ENCODE measurements at places on chromosomes 11 and 22.
A peak's percentile ranks its signal among the peaks of the same experiment; 100 is the strongest.

- DNase-seq: peak; percentile 23
These were observed 2.7 kb upstream of the PDE2A start for GRCh38 chr11:72676861-72677341.

- DNase-seq: no peak
These were observed 58.6 kb downstream of the MPPED2 start for GRCh38 chr11:30527566-30527965.

- DNase-seq: peak; percentile 4
These were observed 147.4 kb downstream of the TRIM29 start for GRCh38 chr11:119990309-119991021.

DNA sequence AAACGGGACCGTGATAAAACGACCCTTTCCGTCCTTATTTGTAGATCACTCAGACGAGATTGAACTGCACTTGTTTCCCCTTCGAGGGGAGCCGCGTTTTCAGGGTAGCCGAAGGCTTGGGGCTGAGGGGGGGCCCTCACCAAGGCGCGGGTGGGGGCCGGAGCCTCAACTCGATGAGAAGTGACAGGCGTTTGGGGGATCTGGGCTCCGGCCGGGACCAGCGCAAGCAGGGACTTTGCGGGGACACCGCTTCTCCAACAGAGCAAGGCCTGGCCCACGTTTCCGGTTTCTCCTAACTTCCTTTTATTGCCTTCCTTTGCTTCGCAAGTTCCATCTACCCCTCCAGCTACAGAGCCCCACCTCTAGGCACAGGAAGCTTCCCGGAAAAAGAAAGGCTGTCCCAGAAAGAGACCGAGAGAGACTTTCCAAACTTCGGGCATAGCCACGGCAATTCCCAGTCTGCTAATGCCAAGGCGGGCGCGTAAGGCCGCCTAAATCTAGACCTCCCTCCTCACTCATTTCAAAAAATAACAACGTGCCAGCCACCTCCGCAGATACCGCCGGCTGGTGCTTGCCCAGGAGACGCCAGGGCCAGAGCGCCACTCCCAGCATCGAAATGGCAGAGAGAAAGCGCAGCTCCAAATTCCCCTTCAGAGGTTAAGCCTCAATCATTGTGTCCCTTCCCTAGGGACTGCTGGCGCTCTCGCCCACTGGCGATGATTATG lies 6.6 kb downstream of the PAX6 start:
- DNase-seq: no peak

DNA sequence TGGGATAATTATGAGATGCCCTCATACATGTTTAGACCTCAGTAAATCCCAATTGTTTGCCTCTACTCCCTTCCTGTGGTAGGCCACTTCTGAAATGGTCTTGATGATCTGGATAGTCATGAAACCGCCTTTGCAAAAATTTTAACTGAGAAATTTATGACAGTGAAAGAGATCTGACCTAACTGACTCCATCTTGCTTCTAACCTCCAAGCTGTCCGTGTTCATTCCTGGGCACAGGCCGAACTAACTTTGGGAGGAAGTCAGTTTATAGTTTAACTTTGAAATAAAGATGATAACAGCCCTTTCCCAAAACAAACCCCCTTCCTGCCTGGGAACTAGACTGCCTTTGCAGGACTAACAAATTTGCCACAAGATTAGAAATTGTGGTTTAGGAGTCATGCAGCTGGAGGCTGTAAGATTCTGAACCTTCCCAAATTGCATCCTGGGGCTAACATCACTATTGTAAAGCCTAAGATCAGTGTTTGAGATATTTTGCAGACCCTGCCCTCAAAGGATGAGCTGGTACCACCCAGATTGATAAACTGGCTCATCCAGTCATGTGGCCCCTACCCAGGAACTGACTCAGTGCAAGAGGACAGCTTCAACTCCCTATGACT lies 19.9 kb upstream of the CTR9 start:
- DNase-seq: no peak

DNA sequence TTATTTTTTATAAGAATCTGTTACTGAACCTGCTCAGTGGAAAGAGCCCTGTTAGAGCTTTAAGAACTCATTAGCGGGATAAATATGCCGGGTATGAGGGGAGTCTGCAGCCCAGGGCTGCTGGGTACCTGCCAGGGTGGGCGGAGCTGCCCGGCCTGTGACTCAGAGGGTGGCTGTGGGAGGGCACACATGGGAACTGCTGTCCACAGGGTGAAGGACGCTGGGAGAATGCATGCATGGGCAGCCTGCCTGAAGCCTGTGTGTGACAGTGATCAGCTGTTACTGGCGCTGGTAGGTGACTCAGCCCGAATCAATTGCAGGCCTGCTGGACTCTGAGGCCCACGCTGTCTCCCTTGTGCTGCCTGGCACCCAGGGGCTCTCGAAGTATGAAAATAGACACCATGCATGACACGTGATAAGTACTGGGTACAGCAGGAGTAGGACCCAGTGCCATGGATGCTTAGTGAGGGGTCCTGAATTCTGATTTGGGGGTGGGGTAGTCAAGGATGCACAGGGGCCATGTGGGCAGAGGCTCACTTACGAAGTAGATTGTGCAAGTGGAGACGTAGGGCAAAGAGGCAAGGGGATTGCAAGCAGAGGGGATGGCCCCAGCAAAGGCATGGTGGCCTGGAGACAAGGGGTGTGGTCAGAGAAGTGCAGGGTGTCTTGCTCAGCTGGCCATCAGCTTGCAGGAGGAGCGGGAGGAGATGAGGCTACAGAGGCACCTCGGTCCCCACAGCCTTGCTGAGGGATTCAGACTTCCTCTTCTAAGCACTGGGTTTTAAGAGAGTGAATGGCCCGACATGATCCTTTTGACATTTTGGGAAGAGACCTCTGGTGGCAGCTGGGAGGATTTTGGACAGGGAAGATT lies 36.5 kb downstream of the GRIK4 start:
- DNase-seq: peak; percentile 98

- DNase-seq: peak; percentile 10
These were observed 50.5 kb upstream of the LRRC55 start for GRCh38 chr11:57131080-57131790.

GRCh38 chr22:38028344-38029130 lies 28.7 kb upstream of the PICK1 start:
- DNase-seq: no peak

DNA sequence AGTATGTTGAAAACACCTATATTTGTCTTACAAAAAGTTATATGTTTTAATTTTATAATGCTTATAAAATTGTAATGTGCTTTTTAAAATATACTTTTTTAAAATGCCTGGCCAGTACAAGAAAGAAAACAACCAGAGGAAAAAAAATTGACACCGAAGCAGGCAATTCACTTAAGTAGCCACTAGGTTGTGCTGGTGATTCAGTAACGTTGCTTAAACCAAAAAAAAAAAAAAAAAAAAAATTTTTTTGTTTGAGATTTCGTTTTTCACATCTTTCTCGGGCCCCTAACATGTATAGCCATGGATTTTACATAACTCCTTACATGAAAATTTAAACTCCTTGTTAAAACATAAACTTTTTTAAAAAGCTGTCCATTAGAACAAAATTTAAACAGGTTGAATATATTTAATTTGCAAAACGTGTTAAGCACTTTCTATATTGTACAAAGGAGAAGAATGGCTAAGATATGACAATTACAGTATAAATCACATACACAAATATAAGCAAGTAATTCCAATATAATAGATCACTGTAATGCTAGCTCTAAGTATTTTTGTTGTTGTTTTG lies 9.2 kb downstream of the OR8B4 start:
- DNase-seq: peak; percentile 31

DNA sequence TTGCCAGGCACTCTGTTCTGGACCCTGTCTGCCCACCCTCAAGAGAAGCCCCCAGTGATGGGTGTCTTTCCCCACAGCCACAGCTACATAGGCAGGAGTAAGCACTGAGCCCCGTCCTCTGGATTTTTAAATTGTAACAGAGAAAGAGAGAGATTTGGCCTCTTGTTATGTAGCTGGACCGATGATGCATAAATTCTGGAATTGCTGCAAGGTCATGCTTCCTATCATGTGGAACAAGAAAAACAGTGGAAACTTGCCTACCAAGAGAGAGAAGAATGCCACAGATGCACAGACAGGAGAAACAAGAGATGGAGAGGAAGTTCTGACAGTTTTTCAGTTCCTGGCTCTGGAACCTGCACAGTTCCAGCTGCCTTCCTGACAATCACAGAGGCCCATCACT lies 150.2 kb downstream of the ETS1 start:
- no peak for DNase-seq

GRCh38 chr11:19676475-19677380 lies 35.9 kb upstream of the NAV2 start:
- no peak for DNase-seq

- no peak for DNase-seq
These were observed 27.5 kb downstream of the TBC1D22A start for GRCh38 chr22:46789992-46790391.

DNA sequence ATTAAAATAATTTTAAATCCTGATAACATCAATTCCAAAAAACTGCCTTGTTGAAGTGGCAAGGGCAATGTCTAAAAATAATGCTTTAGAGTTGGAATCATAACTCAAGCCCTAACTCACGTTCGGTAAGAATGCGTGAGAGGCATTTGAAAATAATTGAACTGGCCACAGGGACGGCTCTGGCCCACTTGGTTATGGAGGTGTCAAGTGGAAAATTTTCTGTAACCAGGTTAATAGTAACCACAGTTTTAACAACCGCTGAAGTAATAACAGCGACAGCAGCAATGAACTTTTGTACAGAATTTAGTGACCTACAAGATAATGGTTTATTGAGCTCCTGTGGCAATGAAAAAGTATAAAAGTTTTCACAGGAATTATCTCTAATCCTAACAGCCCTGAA lies 79.4 kb downstream of the ETS1 start:
- DNase-seq: no peak

GRCh38 chr11:71252269-71252769 lies at the start of gene SHANK2:
Gene SHANK2 (minus strand): TSS chr11:71252577. CDS start chr11:71147326, 105,251 bp downstream.
- DNase-seq: no peak

GRCh38 chr11:2950825-2951224 lies 21.6 kb upstream of the PHLDA2 start:
- no peak for DNase-seq

DNA sequence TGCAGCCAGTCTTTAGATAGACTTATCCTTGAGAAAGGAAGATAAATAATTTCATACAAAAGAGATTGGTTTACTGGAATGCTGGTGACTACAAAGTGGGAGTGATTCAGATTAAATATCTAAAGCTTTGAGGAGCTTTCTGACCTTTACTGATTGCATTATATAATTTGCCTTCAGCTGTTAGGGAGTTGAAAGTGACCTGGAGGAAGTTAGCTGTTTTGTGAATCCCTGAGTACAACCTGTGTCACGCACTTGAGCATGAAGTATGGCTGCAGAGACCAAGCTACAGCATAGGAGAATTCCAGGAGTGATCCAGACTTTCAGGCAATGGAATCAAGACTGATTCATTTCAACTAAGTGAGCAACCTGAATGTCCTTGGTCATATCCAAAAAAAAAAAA lies 1848.3 kb upstream of the RAG2 start:
- peak; percentile 21 for DNase-seq

GRCh38 chr11:115257678-115258077 lies 246.5 kb downstream of the CADM1 start:
- DNase-seq: no peak

DNA sequence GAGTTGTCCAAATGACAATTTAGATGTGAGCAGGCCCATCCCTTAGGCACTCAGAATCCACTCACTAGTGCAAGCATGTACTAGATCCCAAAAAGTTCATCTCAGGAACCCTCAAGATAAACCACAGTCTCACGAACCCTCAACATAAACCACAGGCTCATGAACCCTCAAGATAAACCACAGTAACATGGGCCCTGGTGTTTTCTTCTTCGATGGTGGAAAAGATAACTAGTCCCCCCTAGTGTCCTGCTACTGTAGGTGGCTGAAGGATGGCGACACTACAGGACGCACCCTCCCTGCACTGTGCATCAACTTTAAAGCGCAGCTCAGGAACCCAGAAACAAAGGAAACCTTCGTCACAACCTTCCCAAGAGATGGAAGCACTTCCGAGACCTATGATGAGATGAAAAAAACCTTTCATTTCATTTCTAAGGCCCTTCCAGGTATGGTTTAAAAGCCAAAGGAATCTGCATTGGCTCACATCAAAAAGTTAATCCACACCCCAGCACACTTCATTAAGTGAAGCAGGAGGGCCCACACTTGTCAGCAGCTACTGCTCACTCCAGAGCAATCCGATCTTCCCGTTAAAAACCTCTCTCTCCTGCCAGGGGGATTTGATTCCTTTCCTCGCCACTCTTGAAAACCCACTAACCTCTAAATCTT lies 2.4 kb downstream of the LARGE1 start:
- no peak for DNase-seq

DNA sequence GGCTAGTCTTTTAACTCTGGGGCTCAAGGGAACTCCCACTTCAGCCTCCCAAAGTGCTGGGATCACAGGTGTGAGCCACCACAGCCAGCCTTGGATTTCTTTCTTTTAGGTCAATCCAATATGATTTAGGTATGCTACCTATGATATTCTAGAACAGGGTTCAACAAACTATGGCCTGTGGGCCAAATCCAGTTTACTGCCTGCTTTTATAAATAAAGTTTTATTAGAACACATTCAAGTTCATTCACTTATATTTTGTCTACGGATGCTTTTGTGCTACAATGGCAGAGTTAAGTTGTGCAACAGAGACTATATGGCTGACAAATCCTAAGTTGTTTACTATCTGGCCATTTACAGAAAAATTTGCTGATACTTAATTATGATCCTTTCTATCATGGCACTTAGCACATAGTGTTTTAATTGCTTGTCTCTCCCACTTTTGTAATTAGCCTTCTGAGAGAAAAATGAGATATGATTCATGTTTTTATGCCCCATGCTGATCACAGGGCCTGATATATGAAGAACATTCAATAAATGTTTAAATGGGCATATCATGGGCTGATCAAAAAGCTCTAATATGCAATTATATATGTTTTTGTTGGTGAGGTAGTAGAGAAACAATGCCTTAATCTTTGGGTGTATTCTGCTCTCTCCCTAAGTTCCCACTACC lies 109.6 kb downstream of the STIM1 start:
- DNase-seq: no peak

DNA sequence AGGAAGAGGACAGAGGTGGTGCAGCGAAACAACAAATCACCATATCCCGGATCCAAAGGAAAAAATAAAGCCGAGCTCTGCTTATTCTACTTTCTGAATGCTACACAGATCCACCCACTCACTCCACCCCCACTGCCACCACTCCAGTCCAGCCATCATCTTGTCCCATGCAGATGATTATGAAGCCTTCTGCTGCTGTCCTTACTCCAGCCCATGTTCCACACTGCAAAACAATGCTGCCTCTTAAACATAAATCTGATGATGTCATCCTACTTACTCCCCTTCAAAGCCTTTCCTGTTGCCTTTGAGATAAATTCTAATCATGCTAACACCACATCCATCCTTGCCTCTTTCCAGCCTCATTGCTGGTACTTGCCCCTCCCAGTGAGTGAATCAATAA lies 6.5 kb upstream of the DRD2 start:
- no peak for DNase-seq

GRCh38 chr11:32311346-32312065 lies 123.8 kb downstream of the WT1 start:
- DNase-seq: no peak

GRCh38 chr11:75840522-75840921 lies 25.5 kb downstream of the UVRAG start:
- DNase-seq: no peak

Data from EL (cell line).